ENCODE measurements at places on chromosomes 5 and 9.

DNA sequence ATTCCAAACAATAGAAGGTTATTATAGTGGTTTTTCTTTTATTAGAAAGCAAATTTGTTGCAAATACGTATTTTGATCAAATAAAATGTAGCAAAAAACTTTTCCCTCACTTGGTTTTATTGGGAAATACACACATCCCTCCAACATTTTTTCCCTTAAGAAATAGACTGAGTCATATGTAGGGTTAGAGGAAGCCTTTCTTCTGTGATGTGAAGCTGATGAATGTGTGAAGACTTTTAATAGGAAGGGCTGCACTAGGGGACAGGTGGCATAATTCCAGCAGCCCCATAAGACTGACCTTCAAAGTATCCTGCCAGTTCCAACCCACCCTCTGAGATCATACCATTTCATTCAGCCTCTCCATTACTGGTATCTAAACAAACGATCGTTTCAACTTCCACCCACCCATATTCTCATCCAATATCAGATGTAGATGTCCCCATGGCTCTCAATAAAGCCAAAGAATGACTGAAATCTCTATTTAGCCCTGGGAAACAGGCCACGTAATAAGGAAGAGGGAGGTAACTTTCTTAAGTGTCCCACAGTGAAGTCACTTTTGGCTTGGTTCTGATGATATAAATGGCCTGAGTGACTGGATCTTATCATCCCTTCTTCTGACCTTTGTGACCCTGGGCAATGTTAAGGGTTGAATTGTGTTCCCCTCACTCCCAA lies 64.7 kb upstream of the LPAR1 start:
- no peak for DNase-seq

DNA sequence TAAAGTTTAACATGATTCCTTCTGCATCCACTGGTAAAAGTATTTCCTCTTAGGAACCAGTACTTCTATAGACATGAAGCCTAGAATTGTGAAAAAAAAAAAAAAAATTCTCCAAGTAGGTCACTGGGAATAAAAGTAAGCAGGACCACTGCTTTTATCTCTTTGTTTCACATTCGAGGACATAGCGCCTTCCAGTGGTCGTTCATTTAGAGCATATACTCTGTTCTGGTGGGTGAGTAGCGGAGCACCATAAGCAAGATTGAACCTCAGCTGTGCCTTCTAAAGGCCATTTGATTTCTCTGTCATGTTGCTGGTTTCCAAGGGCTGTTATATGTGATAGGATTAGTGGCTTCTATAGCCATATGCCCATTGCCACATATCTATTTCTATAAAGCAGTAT lies 393.1 kb downstream of the TMEM232 start:
- DNase-seq, result no peak

DNA sequence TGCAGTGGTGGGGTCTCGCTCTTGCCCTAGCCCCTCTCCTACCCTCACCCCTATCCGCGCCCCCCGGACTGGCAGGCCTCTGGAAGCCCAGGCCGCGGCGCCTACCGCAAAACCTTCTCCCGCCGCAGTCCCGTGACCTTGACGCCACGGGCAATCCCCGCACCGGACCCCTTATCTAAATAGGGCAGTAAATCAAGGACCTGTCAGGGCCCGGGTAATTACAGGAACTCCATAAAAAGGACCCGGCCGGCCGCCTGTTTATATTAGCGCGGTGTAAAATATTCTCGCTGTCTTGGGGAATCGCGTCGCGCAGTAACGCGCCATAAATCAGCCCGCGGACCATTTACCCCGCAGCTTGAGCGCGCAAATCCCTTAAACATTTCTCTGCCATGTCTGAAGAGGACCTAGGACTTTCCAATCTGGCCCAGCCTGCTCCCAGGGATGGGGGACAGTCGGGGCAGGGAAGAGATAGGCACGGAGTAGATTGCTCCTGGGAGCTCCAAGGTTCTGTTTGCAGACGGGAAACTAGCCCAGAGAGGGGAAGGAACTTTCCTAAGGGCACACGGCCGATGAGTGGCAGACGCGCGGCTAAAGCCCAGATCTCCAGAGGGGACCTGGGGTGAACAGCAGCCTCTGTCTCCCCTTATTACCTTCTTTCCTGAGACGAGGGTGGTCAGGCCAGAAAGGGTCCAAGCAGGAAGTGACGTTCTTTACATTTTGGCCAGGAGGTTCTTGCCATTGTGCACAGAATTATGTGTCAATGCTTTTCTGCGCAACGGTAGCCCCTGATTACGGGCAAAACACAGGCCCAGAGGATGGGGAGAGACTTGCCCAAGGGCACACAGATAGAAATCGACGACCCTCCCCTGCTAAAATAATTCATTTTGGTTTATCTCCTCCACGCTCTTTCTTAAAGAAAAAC lies 4.8 kb upstream of the HAND1 start:
- no peak for DNase-seq

DNA sequence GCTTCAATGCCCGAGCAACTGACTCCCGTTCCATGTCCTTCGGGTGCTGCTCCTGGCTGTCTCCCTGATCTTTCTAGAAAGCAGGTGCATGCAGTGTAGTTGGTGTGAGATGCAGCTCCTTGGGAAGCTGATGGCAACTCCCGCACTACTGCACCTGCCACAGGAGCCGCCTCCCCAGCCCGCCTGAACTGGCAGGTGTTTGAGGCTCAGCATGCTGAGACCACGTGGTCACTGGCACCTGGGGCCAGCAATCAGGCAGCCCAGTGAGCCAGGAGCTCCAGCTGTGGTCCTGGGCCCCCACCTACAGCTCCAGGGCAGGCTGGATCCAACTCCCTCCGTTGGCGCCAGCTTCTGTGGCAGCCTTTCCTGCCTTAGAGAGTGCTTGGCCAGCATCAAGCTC lies 111.5 kb downstream of the ICE1 start:
- DNase-seq, result no peak

- DNase-seq, result no peak
These were observed 20.1 kb downstream of the PCDHGC5 start for GRCh38 chr5:141508798-141509611.

DNA sequence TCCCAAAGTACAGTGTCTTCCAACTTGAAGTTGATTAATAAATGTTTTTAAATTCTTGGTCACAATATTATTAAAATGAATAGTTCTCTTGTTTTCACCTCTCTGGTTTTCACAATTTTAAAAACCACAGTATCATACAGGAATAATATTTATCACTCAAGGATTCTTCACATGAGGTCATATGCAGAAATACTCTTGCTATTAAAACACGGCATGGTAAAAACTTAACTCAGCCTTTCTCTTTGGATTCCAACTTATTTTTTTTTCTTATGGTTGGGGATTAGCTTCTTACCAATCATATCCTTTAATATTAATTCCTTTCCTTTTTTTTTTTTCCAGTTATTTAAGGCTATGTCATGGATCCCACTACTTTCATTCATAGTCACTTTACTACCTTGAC lies 289.4 kb downstream of the ADAMTS6 start:
- no peak for DNase-seq

- no peak for DNase-seq
These were observed 14.4 kb downstream of the SLC25A51 start for GRCh38 chr9:37889536-37889935.
